ENCODE measurements at places on chromosomes 11 and 22.

DNA sequence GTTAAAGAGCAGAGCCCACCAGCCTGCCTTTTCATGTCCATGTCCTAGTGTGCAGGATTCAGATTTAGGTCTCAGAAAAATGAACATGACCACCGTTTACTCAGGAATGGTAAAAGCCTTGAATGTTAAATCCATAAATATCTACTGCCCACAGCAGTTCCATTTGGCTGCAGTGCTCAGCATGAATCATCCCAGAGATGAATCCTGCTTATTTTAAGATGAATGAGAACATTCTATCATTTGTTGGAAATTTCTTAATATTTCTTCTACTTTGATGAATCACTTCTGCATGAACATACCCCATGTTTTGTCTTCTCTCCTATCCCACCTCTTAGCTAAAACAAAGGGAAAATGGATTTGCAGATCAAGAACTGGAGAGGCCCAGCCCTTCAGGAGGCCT lies 47.5 kb upstream of the AQP11 start:
- no peak for DNase-seq

DNA sequence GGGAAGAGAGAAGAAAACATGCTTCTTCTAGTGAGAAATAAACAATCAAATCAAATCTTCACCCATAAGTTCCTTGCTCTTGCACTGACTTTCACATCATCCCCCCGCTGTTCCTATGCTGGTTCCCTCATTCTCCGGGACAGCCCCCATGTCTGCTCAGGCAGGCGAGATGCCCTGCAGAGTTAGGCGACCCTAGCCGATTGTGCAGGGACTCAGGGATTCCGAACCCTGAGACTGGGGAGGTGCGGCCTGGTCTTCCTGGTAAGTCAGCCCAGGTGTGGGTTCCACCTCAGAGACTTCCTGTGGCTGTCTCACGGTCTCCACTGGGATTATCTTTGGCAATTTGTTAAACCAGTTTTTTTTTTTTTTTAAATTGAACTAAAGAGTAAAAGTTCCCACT lies 6.6 kb downstream of the TTC38 start:
- DNase-seq, result no peak

DNA sequence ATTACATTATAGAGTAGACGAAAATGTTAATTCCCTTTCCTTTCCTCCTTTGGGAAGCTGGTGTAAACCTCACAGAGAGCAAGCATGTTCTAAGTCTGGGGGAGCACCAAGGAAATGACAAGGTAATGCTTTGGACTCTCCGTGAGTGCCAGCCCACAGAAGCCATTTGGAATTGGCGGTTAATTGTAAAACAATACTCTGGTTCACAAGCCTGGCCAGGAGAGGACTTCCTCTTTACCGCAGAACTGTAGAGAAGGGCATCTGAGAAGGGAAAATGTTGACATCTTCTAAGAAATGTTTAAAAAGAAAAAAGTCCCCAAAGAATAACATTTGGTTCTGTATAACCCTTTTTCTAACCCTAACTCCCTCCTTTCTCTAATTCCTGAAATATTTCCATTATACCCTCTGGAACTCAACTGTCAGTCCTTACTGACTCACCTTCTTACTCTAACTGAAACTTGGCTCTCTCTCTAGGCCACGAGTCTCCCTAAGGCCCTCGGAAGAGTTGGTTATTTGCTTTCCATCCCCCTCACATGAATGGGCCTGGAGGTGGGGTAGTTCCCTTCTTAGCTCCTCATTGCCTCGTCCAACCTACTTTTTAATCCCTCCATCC lies 379.8 kb downstream of the SOX6 start:
- DNase-seq, result peak; percentile 11

- no peak for DNase-seq
These were observed 143.3 kb downstream of the FBXO7 start for GRCh38 chr22:32617903-32618302.

DNA sequence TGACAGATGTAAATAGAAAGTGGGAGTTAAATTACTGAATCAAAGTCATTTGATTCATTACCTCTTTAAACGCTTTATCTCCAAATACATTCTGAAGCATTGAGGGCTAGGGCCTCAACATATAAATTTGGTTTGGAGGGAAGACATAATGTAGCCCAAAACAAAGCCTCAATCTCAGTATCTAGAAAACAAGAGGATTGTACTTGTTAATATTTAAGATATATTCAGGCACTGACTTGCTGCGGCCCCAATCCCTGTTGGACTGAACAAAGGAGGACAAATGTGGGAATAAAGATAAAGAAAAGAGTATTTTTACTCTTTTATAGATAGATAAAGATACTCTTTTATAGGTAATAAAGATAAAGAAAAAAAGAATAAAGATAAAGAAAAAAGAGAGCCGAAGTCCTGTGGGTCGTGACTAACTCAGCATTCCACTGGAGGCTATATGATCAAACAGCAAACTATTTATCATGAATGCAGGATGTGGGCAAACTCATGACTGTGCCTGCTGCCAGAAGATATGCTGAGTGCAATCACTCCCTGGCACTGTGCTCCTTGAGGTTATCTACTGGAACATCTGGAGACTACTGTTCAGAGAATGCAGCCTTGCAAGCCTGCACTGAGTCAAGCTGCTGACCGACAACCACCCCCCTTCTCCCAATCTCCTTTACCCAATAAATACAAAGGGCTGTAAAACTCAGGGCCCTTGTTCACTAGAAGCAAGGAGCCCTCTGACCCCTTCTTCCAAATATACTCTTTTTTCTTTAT lies 6.9 kb downstream of the OR10V1 start:
- DNase-seq, result peak; percentile 93

DNA sequence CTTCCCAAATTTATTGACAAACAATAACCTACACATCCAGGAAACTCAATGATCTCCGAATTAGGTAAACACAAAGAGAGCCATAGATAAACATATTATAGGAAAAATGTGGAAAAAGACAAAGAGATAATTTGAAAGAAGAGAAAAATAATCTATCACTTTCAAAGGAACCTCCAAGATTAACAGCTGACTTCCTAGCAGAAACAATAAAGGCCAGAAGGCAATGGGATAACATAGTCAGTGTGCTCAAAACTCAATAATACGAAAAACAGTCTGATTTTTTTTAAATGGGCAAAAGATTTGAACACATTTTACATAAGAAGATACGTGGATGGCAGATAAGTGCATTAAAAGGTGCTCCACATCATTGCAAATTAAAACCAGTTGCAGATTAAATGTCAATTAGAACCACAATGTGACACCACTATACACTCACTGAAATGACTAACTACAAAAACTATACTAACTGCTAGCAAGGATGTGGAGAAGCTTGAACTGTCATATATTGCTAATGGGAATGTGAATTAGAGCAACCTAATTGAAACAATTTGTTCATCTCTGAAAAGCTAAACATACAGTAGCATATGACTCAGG lies 300.4 kb downstream of the TMEM135 start:
- peak; percentile 59 for DNase-seq

- no peak for DNase-seq
These were observed 133.4 kb downstream of the CCDC34 start for GRCh38 chr11:27229511-27230191.

DNA sequence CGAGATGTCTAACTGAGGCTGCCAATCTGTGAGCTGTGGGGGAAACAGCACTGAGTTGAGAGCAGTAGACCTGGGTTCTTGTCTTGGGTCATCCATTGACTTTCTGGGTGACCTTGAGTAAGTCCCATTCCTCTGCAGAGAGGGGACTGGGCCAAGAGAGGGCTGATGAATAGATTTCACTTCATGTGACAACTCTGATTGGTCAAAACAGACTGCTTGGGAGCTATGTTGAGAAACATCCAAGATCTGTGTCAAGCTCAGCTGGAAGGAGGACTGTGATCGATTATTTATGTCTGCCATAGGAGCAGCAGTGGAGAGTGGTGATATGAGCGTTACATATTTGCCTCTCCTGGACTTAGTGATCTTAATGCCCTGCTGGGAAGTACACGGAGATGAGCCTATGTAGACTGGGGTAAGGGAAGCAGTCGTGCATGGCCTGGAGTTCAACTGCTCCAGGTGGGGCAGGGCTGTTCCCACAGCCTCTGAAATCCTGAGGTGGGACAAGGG lies 47.7 kb downstream of the OTOG start:
- no peak for DNase-seq

DNA sequence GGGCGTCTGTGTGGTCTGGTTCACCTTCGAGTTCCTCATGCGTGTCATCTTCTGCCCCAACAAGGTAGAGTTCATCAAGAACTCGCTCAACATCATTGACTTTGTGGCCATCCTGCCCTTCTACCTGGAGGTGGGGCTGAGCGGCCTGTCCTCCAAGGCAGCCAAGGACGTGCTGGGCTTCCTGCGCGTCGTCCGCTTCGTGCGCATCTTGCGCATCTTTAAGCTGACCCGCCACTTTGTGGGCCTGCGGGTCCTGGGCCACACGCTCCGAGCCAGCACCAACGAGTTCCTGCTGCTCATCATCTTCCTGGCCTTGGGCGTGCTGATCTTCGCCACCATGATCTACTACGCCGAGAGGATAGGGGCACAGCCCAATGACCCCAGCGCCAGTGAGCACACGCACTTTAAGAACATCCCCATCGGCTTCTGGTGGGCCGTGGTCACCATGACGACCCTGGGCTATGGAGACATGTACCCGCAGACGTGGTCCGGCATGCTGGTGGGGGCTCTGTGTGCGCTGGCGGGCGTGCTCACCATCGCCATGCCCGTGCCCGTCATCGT lies 37.3 kb downstream of the KCNC1 start:
- DNase-seq, result no peak

GRCh38 chr11:59137190-59137589 lies 5.5 kb upstream of the FAM111A start:
- no peak for DNase-seq

DNA sequence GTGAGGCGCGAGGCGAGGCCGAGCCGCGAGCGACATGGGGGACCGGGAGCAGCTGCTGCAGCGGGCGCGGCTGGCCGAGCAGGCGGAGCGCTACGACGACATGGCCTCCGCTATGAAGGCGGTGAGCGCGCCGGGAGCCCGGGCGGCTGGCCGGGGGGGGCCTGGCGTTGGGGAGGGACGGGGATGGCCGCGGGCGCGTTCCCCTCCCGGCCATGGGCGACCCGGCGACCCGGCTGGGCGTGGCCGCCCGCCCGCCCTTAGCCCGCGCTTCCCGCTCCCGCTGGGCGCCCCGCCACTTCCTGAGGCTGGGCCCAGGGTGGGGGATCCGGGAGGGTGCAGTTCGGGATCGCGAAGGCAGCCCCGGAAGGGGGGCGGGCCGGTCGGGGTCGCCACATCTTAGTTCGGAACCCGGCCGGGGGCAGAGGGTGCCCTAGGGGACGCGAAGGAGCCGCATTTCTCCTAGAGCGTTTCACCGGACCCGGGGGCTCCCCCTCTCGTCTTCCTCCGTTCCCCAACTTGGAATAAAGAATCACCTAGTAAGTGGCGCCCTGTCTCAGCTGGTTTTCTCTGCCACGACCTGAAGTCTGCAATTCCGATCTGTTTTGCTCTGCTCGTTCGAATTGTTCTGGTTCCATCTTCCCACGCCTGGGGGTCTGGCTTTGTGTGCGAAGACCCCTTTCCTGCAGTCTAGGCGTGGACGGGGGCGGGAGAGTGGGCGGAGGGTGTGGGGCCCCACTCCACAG lies 536 bp downstream of the YWHAH start:
- peak; percentile 52 for DNase-seq

DNA sequence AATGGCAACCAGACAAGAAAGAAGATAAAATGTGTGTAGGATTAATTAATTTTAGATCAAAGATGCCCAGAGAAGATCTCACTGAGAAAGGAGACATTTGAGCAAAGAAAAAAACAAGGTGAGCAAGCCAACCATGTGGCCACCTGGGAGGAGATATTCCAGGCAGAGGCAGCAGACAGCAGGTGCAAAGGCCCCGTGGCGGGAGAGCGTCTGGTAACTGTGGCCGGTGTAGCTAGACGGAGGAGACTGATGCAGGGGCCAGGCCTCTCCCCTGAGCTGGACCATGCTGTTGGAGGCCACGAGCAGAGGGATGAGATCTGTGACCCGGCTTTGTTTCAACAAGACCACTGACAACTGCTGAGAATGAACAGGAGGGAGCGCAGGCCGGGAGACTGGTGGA lies 23.6 kb downstream of the NECTIN1 start:
- no peak for DNase-seq

DNA sequence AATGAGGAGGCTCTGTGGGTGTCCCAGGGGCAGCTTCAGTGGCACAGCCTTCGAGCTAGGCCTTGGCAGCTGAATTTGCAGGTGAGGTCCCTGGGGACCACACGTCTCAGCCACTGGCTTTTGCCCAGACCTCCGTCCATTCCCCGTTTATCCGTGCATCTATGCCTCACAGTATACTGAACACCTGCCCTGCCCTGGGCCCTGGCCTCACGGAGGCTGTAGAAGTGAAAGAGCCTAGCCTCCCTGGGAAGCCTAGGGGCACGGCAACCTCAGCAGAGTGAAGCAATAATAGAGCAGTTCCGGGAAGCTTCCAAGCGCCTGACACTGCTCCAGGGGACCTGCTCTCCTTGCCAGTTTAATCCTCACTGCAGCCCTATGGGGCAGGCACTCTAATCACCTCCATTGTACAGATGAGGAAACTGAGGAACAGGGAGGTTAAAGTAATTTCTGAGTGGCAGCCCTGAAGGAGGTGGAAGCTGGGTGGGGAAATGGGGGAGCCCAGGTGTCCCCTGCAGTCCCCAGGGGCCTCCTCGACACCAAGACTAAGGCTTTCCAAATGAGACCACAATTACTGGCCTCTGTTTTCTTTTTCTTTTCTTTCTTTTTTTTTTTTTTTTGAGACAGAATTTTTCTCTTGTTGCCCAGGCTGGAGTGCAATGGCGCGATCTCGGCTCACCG lies 2.7 kb upstream of the NFAM1 start:
- no peak for DNase-seq

- no peak for DNase-seq
These were observed 167.8 kb upstream of the POU2AF2 start for GRCh38 chr11:111077530-111078322.

DNA sequence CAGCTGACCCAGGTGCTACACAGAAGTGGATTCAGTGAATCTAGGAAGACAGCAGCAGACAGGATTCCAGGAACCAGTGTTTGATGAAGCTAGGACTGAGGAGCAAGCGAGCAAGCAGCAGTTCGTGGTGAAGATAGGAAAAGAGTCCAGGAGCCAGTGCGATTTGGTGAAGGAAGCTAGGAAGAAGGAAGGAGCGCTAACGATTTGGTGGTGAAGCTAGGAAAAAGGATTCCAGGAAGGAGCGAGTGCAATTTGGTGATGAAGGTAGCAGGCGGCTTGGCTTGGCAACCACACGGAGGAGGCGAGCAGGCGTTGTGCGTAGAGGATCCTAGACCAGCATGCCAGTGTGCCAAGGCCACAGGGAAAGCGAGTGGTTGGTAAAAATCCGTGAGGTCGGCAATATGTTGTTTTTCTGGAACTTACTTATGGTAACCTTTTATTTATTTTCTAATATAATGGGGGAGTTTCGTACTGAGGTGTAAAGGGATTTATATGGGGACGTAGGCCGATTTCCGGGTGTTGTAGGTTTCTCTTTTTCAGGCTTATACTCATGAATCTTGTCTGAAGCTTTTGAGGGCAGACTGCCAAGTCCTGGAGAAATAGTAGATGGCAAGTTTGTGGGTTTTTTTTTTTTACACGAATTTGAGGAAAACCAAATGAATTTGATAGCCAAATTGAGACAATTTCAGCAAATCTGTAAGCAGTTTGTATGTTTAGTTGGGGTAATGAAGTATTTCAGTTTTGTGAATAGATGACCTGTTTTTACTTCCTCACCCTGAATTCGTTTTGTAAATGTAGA lies 1.7 kb downstream of the MALAT1 start:
- peak; percentile 77 for DNase-seq

All from OCI-M1 (cell line).